ENCODE measurements at places on chromosomes 6 and 20.

DNA sequence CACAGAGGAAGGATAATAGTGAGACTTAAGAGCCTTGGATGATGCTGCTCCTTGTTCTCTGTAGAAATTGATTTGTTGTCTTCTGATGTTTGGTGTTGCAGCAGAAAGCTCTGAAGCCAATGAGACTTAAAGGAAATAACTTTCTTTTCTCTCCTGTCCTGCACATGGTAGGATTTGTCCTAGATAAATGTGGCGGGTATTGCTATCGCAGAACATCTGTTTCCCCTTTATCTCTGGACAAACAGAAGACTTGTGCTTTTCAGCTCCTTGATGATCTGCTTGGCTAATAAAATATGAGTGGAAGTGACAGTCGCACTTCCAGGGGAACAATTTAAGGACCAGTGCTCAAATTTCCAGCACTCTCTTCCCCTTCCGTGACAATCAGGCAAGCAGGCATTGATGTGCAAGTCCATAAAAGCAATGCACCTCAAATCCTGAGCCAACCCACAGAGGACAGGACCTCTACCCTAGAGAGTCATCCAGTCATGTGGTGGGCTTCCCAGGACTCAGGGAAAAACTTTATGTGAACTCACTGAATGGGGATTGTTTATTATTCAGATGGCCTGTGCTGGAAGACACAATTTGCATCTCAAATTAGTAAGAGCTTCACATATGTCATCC lies 9.9 kb upstream of the NCR2 start:
- H3K27ac ChIP-seq, result peak overlapping the region; percentile 12
- peak; percentile 4 for DNase-seq
- H3K36me3 ChIP-seq, result no peaks in the 10 kb centered on the region
- no peaks in the 10 kb centered on the region for H3K4me1 ChIP-seq

- H3K27ac ChIP-seq, result peak overlapping the region; percentile 78
- no peaks in the 10 kb centered on the region for H3K36me3 ChIP-seq
- H3K4me1 ChIP-seq, result peaks cover 13% of the 10 kb centered on the region
- H3K27me3 ChIP-seq, result no peaks in the 10 kb centered on the region
- H3K4me3 ChIP-seq, result peak overlapping the region; percentile 71
- DNase-seq, result peak; percentile 61
Measured at GRCh38 chr20:46406986-46407670, 713 bp upstream of the ELMO2 start.

DNA sequence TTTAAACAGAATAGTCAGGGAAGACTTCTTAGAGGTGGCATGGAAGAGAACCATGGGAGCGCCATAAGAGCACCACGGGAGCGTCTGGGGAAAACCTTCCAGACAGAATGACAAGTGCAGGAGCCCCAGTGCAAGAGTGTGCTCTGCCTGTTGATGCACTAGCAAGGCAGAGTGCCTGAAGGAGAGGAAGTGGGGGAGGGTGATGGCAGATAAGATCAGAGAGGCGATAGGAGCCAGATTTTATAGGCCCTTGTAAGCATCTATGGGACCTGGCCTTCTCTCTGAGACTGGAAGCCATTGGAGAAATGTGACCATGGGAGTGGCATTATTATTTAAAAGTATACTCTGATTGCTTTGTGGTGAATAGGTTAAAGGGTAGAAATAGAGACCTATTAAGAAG lies 13.1 kb downstream of the FUCA2 start:
- H3K4me1 ChIP-seq, result no peaks in the 10 kb centered on the region
- no peaks in the 10 kb centered on the region for H3K36me3 ChIP-seq
- H3K4me3 ChIP-seq, result no peak overlapping the region

DNA sequence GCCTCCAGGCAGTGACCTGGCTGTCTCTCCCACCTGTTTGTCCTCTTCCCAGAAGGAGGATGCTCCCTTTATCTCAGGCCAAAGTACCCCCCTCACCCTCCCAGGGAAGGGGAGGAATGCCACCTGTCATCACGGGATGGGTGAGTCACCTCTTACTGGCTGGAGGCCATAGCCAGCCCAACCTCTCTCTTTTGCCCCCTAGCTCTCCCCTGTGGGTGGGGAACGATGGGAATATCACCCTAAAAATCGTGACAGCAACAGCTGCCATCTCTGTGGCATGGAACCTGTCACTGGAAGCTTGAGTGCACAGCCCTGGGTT lies 137.5 kb upstream of the PTPN1 start:
- H3K27me3 ChIP-seq, result no peaks in the 10 kb centered on the region
- peaks cover 10% of the 10 kb centered on the region for H3K4me1 ChIP-seq
- peak; percentile 84 for DNase-seq

GRCh38 chr20:46414608-46415007 lies 8.2 kb upstream of the ELMO2 start:
- no peaks in the 10 kb centered on the region for H3K4me1 ChIP-seq
- H3K27me3 ChIP-seq, result peaks cover 2% of the 10 kb centered on the region
- no peak for DNase-seq
- no peak overlapping the region for H3K27ac ChIP-seq
- no peak overlapping the region for H3K4me3 ChIP-seq

GRCh38 chr6:130775411-130776012 lies 51.7 kb upstream of the SMLR1 start:
- H3K4me1 ChIP-seq, result no peaks in the 10 kb centered on the region
- H3K4me3 ChIP-seq, result no peak overlapping the region
- no peak overlapping the region for H3K27ac ChIP-seq
- H3K27me3 ChIP-seq, result no peaks in the 10 kb centered on the region

- no peak for DNase-seq
- H3K27ac ChIP-seq, result no peak overlapping the region
- peaks cover 3% of the 10 kb centered on the region for H3K4me1 ChIP-seq
Measured at GRCh38 chr6:2881423-2881822, 21.7 kb downstream of the SERPINB9 start.

DNA sequence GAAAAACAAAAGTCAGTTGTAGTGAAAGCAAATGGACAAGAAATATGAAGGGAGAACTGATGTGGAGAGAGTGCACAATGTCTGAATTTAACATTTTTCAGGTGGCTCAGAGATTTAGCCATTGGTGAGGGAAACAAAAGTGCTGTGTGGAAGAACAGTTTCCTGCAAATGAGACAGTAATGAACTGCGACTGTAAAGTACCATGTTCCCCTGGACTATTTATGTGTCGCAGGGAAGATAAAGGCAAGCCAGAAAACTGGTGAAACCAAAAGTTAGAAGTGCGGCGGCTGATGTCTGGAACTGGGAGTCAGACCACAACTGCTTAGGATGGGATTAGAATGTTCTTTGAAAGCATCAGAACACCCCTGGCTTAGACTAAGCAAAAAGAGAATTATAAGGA lies 905.1 kb upstream of the MAN1A1 start:
- H3K27me3 ChIP-seq, result no peaks in the 10 kb centered on the region
- no peak overlapping the region for H3K4me3 ChIP-seq
- no peaks in the 10 kb centered on the region for H3K36me3 ChIP-seq

GRCh38 chr6:87881342-87881895 lies 166.2 kb upstream of the SPACA1 start:
- DNase-seq, result no peak
- H3K4me3 ChIP-seq, result no peak overlapping the region
- H3K4me1 ChIP-seq, result no peaks in the 10 kb centered on the region

GRCh38 chr6:14072084-14072483 lies 45.5 kb upstream of the CD83 start:
- H3K4me1 ChIP-seq, result no peaks in the 10 kb centered on the region
- no peak overlapping the region for H3K4me3 ChIP-seq
- H3K27ac ChIP-seq, result no peak overlapping the region
- H3K36me3 ChIP-seq, result no peaks in the 10 kb centered on the region
- H3K27me3 ChIP-seq, result no peaks in the 10 kb centered on the region
- DNase-seq, result no peak

- no peak overlapping the region for H3K27ac ChIP-seq
- H3K36me3 ChIP-seq, result no peaks in the 10 kb centered on the region
- no peak overlapping the region for H3K4me3 ChIP-seq
- no peaks in the 10 kb centered on the region for H3K27me3 ChIP-seq
Measured at GRCh38 chr20:44711237-44711636, 3.9 kb upstream of the CCN5 start.

GRCh38 chr6:2126351-2126750 lies 119.1 kb downstream of the GMDS start:
- H3K36me3 ChIP-seq, result peaks cover 6% of the 10 kb centered on the region
- H3K4me3 ChIP-seq, result no peak overlapping the region
- no peak for DNase-seq
- no peak overlapping the region for H3K27ac ChIP-seq
- H3K4me1 ChIP-seq, result peaks cover 1% of the 10 kb centered on the region

DNA sequence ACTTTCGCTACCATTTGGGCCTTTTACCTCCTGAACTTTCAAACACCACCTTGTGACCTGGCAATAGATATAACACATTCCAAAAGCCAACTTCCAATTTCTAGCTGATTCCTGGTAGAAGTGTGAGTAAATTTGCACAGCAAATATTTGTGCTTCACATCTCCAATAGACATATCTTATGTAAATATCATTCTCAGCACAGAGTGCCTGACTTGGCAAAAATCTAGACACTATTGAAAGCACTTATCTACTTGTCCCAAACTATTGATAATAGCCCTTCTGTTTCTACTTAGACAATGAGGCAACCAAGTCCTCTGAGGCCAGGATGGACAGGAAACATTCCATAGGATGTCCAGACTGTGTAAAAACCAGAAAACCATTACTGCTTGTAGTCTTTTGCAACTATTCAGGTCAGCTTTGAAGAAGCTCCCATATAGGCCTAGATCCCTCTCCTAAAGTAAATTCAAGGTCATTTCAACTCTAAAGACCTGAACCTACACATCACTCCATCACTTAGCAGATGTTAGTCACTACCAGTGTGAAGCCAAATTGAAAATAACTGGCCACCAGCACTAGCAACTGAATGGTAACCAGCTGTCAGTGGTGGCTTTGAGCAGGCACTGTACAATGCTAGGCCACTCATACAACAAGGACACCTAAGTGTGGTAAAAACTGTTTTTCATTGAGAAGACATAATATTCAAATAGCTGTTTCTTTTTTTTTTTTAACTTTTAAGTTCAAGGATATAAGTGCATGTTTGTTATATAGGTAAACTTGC lies 95.3 kb upstream of the RSPO3 start:
- no peak for DNase-seq
- H3K4me1 ChIP-seq, result no peaks in the 10 kb centered on the region
- H3K27me3 ChIP-seq, result no peaks in the 10 kb centered on the region
- no peak overlapping the region for H3K4me3 ChIP-seq

DNA sequence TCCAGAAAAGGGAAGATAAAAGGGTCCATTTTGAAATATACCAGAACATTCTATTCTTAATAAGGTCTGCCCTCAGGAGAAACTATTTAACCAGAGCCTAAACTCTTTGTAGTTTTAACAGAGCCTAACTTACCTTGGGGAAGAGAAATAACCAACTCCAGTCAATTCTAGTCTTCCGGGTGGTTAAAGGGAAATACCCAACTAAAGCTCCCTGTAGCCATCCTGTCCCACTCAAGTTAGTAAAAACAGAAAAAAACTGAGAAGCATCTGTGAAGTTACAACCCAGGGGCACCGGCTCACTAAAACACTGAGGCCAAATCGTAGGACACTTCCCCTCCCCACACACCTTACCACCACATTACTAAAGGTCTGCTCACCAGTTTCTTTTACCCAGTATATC lies 23.7 kb downstream of the CEP85L start:
- peaks cover 2% of the 10 kb centered on the region for H3K36me3 ChIP-seq
- no peak overlapping the region for H3K4me3 ChIP-seq
- no peak overlapping the region for H3K27ac ChIP-seq
- no peaks in the 10 kb centered on the region for H3K4me1 ChIP-seq

DNA sequence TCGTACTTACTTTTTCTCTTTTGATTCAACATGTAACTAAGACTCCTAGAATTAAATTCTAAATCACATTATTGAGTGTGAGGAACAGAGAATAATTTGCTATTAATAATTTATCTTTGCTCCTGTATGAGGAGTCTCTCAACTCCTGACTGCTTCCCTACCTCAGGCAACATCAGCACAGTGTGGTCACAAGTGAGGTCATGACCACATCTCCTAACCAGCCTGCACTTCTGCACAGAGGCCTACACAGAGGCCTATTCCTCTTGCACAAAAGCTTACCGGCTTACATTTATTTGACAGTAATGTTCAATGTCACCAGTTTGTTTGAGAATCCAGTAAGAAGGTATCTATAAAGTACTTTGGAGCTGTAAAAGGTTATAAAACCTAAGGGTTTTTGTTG lies 637.4 kb upstream of the MARCKS start:
- no peak overlapping the region for H3K4me3 ChIP-seq
- H3K4me1 ChIP-seq, result no peaks in the 10 kb centered on the region
- no peaks in the 10 kb centered on the region for H3K27me3 ChIP-seq
- no peak overlapping the region for H3K27ac ChIP-seq
- DNase-seq, result no peak

Measured in small intestine (tissue), 16 donors.